Chondrocyte (in vitro differentiated cells): ENCODE measurements at places on chromosomes 2 and 18. TPM values are rescaled to one million over a fixed set of nuclear protein-coding genes. Genes with fewer than 3 reads are reported as not detected.

Gene RPS27A
- 545 to 650 TPM (median 580 TPM) in 3 replicates for total RNA-seq

Gene TTC27
- total RNA-seq = 13.5 to 17.8 TPM (median 13.5 TPM) in 3 replicates

Gene GCG
- 0.31 TPM in 1 of 3 replicates, not detected in the others for total RNA-seq

Gene SERPINB10
- not detected in 3 replicates for total RNA-seq

DNA sequence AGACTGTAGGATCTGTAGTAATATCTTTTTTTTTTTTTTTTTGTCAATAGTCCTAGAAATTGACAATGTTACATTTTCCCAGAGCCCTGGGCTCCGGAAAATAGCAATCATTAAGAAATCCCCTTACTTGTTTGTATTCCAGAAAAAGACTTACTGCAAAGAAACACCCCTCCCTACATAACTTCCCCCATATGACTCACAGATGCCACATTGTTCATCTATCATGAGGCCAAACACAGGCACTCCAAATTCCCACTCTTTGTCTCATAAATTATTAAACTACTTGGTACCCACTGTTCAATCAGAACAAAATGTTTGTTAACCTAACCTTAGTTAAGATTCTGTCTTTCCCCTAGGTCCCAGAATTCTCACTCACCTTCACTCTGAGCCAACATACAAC is 53.5 kb downstream of the TEX51 start:
- no peak for DNase-seq

DNA sequence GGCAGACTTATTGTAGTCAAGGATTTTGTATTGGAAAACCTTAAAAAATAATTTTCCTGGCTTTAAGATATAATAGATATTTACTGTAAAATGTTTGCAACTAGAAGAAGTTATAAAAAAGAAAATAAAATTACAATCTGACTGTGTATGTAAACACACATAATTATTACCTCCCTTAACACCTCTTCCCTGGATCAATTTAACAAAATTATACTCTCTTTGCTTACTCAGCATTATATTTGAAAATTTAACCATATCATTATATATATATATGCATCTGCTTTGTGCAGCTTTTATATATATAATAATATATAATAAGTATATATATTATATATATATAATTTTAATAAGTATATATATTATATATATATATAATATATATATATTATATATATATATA is 131.7 kb upstream of the FAM98A start:
- no peak for DNase-seq

- no peak for DNase-seq
Observed at GRCh38 chr2:127360242-127360641, 27.5 kb downstream of the MAP3K2 start.

- no peak for DNase-seq
Observed at GRCh38 chr18:33781429-33781828, 203.4 kb downstream of the ASXL3 start.

DNA sequence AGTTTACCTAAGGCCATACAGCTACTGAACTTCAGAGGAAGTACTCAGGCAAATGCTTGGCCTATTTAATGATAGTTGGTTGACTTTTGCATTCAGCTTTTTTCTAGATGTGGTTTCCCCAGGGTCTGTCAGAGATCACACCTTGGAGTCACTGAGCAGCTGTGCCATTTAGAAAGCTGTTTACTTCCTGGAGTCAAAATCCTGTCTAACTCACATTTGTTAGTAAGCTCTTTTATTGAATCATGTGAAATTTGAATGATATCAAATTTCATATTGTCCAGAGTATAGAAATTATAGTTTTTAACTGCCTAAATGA is 7.6 kb upstream of the TRIB2 start:
- no peak for DNase-seq

GRCh38 chr18:78085241-78086185 is 835.9 kb downstream of the GALR1 start:
- no peak for DNase-seq

DNA sequence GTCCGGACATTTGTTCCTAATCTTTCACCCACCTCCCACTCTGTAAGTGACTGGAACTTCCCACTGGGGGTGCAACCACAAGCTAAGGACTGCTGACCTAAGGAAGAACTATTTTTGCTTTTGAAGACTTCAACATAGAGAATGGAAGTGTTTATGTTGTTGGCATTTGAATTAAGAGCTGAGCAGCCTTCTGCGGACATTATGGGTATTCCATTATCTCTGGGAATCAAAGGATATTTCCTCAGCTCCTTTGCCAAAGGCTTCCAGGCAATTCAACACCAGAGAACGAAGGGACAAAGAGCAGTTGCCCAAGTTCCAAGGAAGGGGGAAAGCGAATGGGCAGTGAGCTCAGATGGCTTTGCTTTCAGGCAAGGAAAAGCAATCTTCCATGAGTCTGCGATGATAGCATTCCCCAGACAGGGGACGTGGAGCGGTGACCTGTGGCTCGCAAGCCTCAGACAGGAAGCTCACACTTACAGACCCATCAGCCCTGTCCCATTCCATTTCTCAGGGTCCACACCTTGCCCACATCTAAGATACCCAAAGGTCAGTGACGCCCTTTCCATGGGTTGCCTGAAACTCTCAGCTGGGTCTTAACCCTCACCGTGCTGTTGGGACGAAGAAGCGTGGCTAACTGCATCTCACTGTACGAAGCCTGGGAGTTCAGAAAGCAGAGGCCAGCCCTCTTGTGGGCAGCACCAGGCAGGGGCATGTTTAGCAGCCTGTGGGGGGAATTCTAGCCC is 116.8 kb downstream of the COPS8 start:
- DNase-seq = no peak
